ENCODE measurements at places on chromosomes 1 and 21.

DNA sequence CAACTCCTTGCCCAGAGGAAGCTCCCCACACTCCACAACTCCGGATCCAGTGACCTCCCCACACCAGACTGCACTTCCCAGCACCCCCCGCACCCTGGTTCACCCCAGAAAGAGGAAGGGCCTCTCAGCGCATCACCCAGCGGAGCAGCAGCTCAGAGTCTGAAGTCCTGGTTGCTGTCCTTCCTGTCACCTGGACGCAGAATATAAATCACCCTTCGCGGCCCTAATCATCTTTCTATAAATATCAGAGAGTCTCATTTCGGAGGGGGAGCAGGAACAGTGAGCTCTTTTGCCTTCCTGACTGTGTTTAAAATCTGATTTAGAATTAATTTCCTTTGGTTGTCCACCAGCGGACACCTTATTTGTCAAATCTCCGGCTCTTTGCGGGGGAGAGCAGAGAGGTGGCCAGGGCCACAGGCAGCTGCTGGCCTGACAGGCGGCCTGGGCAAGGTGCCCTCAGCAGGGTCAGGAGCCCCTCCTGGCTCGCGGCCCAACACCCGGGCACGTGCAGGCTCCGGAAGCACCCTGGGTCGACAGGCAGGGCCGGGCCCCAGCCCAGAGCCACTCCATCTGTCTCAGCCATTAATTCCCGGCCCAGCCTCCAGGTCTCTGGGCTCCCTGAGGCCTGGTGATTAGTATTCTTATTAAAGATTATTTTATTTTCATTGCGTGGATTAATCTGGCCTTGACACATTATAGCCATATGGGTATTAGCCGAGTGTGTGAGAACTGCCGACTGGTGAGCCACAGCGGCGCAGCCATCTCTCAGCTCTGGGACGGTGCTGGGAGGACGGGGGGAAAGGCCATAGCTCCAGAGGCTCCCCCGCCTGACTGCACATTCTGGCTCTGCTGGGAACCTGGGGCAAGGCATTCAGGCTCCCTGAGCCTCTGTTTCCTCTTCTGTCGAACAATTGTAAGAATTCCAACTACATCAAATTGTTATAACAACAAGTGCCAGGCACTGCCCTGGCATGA lies 19.7 kb downstream of the EPHA8 start:
- no peak for DNase-seq

GRCh38 chr1:92536980-92537884 lies 50.5 kb upstream of the GFI1 start:
- DNase-seq, result no peak

GRCh38 chr1:6338695-6339094 lies 54.9 kb downstream of the ACOT7 start:
- DNase-seq, result no peak

- no peak for DNase-seq
These were observed 15.8 kb downstream of the CTXND2 start for GRCh38 chr1:150902751-150903150.

DNA sequence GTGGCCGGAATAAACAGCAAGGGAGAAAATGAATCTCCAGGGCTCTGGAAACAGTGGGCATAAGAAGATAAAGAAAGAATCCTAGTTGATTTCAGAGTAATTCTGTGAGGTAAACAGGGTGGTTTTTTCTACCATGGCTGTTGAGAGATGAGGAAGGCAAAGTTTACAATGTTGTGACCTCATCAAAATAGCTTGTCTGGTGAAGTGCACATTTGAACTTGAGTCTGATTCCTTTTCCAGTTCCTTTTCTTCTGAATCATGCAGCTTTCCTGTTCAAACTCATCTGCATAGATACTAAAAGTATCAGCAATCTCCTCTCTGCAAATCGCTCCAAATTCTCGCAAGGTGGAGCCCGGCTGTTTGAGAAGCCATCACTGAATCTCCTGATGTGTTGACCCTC lies 161.7 kb downstream of the PLPP3 start:
- DNase-seq, result no peak

- no peak for DNase-seq
These were observed 38.6 kb downstream of the SSBP3 start for GRCh38 chr1:54367613-54368012.

- DNase-seq, result no peak
These were observed 11.7 kb upstream of the EPS8L3 start for GRCh38 chr1:109775398-109775797.

DNA sequence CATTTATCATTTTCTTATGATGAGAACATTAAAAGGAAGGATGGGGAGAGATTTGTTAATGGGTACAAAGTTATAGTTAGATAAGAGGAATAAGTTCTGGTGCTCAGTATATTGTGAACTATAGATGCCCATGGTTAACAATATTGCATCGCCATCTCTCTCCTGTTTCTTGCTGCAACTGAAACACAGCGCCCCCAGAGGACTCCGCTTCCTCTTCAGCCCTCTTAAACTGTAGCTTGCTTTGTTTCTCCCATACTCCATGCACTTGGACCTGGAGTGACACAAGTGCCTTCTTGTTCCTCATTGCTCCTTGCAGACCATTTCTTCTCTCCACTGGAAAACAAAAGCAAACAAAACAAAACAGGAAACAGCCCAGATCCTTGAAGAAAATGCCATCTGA lies 70.1 kb upstream of the NTPCR start:
- peak; percentile 50 for DNase-seq

DNA sequence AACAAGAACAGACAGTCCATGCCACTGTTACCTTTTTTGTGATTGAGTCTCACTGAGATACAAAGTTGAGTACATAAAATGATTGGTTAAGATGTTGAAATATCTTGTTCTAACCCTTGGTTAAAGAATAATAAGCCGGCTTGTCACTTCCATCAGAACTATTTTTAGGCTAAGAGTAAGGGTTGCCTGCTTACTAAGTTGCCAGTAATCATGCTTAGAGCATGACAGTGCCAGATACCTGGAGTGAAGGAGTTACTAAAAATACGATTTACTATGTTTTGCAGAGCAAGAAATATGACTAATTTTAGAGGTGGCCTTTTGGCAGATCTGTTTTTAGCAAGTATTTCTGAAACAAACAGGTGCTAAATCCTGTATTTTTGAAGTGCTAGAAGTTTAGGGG lies 6.0 kb downstream of the HUNK start:
- no peak for DNase-seq

Data from HCT116 (cell line).